ENCODE measurements at places on chromosomes 11 and 22. TPM values are rescaled to one million over a fixed set of nuclear protein-coding genes. Genes with fewer than 3 reads are reported as not detected.
A peak's percentile ranks its signal among the peaks of the same experiment; 100 is the strongest.

DNA sequence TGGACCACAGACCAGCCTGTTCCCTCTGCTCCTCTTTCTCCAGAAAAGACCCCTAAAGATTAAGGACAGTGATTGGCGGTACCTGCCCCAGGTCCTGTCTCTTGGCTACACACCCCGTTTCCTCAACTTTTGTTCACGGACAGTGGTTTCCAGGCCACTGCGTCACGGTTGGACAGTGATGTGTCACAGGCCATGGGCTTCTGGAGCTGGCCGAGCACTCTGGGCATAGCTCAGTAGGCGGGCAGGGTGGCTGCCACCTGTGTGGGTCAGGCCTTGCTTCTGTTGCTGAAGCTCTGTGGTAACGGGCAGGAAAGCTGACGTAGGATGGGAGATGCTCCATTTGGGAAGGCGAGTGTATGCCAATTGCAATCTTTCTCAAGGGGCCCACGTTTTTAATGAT is 13.6 kb downstream of the TUB start:
- no peak for DNase-seq

GRCh38 chr11:130068986-130069658 is 572 bp upstream of the APLP2 start:
- DNase-seq = peak; percentile 85

GRCh38 chr22:44816141-44816540 is 63.8 kb downstream of the ARHGAP8 start:
- DNase-seq = peak; percentile 3

- peak; percentile 26 for DNase-seq
Measured at GRCh38 chr11:12862696-12863469, 146.2 kb upstream of the RASSF10 start.

XKR3 gene
- not detected for total RNA-seq

CHRDL2 gene
- 6.5 TPM for total RNA-seq
